ENCODE measurements at places on chromosomes 1 and 21.

DNA sequence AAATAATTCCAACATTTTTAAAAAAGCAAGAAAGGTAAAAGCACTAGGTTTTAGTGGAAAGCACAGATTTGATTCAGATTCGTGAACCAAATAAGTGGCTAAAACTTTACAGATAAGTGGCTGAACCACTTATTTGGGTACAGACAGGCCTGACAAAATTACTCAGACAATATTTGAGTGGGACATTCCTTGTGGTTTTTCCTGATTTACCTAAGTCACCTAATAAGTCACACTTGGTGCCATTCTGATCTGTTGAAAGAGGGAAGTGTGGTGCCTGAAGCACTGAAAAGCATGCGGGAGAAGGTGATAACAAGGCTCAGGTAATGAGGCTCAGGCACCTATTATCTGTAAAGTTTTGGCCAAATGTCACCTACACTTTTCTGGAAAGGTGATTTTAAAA is 81.6 kb upstream of the CD55 start:
- peak; percentile 58 for DNase-seq

GRCh38 chr1:207077470-207078377 is 10.9 kb upstream of the C4BPB start:
- peak; percentile 67 for DNase-seq

- DNase-seq: no peak
Observed at GRCh38 chr1:100350787-100351094, 1.6 kb upstream of the CDC14A start.

DNA sequence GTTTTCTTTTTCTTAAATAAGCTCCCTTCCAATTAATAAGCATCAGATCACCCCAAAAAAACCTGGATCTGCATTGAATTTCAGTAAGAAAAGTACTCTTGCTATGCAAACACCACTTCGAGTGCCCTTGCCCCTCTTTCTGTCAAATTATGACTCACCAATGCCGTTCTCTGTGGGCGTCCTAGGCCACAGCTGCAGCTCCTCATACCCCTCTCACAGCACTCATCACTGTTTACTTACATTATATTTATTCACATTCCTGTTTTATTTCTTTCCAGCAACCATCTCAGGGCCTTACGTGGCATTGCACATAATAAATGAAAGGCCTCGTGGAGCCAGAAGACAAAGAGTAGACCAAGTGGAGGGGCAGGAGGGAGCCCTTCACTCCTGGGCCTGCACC is 99.1 kb upstream of the CTTNBP2NL start:
- DNase-seq: no peak

DNA sequence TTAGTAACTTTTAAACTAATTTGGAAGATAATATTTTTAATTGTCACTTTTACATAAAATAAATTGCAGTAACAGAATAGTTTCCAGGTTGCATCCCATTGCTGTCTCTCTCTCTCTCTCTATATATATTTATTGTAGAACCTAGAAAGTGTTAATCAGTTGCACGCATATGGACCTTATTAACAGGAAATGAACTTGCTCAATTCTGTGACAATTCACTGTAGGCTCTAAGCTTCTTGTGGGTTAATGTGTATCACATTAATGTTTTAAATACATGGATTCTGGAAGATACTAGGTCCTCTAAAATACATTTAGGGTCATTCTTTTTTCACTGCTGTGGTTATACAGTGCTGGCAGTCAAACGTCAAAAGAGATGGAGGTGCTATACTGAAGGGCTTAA is 33.1 kb downstream of the LRRC71 start:
- DNase-seq: no peak

GRCh38 chr1:12161662-12162458 is 4.9 kb upstream of the TNFRSF1B start:
- peak; percentile 89 for DNase-seq

GRCh38 chr1:10179406-10180091 is 30.8 kb upstream of the KIF1B start:
- DNase-seq: no peak
